ENCODE measurements at places on chromosomes 13 and 19.

- peak; percentile 57 for DNase-seq
These were observed at the start of gene GAMT for GRCh38 chr19:1401138-1401888. Gene GAMT, minus strand, starts transcription at chr19:1401542. Its CDS starts 66 bp downstream, at chr19:1401476.

DNA sequence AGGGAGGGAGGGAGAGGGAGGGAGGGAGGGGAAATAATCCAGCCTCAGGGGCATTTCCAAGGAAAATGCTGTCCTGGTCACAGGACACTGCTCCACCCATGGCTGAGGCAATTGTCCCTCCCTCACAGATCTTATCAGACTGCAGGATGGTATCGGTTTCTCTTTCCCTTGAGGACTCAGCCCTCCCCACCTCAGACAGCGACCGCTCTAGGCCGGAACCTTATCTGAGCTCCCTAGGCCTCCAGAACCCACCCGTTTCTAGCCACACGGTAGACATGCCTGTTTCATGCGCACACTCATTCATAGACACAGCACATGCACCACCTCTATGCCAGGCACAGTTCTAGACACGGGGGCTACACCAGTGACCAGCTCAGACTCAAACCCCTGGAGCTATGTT lies 10.0 kb upstream of the IZUMO2 start:
- peak; percentile 15 for DNase-seq

DNA sequence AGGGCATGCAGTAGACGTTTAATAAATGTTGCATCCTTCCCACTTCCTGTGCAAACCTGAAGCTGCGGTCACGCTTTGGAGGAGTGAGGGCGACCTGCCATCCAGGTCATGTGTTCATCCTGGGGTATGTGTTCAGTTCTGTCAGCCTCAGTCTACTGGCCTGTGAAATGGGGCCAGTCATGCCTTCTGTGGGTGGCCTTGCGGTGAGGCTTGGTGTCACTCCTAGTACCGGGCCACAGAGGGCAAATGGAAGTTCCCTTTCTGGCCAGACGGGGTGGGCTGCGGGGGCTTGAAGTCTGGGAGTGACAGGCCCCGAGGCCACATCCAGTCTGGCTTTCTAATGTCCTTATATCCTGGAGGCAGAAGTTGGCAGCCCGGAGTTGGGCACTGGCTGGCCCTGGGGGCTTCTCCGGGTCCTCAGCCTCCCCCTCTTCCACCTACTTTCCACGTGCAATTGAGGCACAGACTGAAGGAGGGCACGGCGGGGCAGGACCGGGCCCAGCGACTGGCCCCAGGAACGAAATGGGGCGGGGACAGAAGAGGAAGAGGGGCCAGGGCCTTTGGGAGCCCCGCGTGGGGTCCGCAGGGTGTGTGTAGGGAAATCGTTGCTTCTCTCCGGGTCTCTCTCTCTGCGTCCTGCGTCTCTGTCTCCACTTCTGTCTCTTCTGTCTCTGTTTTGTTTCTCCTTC lies 11.1 kb downstream of the PDE4A start:
- peak; percentile 29 for DNase-seq

- DNase-seq = no peak
These were observed 5.5 kb upstream of the RLN3 start for GRCh38 chr19:14022469-14022868.

DNA sequence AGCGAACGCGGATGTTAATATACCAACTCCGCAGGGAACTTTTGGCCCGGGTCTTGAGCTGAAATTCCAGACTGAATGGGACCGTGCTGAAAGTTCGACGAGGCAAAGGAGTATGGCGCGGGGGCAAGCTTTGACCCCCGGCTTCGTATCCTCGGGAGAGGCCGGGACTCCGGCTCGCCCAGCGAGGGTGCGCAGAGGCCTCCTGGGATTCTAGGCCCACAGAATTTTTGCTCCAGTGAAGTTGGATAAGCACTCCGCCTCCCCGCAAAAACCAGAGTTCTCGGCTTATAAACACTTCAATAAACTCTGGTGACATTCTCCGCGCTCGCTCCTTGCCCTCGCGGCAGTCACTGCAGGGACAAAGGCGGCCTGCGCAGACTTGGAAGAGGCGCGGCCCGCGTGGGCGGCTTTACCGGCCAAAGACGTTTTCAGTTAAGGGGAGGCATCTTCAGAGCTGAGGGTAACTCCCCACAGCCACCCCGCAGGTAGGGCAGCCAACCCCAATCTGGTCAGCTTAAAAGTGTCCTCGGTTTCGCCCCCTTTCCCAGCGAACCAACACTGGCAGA lies 112.6 kb downstream of the KCNRG start:
- DNase-seq = no peak

GRCh38 chr13:40814803-40815202 lies 25.4 kb downstream of the SLC25A15 start:
- DNase-seq = no peak

DNA sequence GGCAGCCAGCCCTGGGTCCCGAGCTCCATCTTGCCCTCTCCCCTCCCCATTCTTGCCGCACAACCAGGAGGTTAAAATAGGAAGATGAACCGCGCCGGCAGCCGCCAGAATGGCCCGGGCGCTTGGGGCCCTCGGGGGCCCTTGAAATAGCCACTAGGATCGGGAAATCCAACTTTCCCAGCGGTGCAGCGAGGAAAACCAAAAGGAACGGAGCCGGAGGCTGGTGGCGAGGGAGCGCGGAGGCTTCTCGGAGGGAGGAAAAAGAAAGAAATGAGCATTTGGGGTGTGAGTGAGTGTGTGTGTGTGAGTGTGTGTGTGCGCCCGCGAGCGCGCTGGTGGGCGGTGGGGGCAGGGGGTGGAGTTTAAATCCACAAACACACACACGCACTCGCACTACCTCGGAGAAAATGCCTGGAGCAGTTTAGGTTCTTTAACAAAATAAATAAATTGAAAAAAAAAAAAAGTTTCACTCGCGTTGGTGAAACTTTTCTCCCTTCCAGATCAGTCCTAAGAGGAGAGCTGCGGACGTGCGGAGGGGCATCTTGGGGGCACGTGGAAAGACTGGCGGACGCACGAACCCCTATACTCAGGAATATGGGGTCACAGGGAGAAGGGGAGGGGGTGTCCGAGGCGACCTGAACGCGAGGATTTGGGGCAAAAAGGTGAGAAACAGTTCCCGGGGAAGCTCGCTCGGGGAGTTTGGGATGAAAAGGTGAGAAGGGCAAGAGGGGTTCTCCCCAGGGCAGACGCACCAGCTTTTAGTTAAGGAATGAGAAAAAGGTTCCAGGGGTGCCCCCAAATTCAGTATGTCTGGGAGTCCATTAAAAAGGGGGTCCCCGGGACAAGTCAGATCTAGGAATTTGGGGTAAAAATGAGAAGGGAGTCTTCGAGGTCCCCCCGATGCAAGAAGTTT lies 1.3 kb downstream of the RFX2 start:
- peak; percentile 63 for DNase-seq

DNA sequence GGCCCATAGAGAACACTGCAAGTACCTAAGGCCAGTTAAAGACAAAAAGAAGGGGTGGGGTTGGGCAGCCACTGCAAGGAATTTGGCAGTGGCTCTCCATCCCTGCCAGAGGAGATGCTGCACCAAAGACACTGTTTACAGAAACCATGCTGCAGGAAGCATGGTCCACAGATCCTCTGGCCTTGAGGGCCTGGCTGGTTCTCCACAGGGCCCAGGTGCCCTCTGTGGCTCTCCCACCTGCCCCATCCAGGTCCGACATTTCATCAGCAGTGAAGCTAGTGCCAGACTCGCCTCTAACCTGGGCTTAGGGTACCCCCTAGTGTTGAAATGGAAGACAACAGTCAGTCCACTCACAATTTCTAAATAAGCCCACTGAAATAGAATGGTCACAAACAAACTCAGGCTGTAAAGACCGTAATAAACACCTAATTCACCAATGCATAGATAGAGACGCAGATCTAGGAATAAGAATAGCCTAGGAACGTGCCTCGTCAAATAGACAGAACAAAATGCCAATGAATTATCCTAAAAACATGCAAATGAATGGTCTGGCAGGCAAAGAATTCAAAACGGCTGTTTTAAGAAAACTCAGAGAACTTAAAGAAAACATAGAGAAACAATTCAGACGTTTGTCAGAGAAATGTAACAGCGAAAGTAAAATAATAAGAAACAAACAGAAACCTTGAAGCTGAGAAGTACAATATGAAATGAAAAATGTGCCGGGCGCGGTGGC lies 23.3 kb downstream of the LYPD4 start:
- DNase-seq = peak; percentile 14

DNA sequence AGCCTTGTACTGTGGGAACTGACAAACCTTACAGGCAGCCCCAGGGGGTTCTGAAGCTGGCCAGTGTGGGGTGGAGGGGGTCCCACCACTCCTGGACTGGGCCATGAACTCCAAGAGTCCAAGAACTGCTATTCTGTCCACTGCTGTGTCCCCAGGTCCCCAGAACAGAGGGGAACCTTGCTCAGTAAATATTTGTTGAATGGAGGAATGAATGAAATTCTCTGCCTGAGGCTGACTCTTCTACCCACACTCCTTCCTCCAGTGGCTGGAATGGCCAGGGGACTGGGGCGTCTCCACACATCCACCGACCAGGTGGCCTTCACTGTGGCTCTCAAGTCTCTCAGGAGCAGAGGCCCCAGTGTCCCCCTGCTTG lies 11.6 kb downstream of the WIZ start:
- no peak for DNase-seq

GRCh38 chr13:101140936-101141335 lies 275.4 kb downstream of the NALCN start:
- DNase-seq = no peak

- DNase-seq = no peak
These were observed 28.7 kb downstream of the CCDC122 start for GRCh38 chr13:43850873-43851272.

DNA sequence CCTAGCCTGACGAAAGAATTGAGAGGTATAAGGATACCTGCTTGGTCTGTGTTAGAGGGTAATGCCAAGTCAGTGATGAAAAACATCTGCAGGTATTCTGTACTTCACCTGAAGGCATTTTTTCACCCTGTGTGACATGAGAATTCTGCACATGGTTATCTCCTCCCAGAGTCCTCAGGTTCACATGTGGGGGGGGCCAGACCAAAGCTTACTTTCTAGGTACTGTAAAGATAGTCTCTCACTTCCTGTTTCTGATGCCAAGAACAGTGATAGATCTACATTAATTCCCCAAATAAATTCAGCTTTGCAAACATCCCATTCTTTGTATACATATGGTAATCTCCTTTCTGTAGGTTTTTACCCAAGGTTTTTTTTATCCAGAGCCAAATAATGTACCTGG lies 53.4 kb downstream of the GPC6 start:
- no peak for DNase-seq

DNA sequence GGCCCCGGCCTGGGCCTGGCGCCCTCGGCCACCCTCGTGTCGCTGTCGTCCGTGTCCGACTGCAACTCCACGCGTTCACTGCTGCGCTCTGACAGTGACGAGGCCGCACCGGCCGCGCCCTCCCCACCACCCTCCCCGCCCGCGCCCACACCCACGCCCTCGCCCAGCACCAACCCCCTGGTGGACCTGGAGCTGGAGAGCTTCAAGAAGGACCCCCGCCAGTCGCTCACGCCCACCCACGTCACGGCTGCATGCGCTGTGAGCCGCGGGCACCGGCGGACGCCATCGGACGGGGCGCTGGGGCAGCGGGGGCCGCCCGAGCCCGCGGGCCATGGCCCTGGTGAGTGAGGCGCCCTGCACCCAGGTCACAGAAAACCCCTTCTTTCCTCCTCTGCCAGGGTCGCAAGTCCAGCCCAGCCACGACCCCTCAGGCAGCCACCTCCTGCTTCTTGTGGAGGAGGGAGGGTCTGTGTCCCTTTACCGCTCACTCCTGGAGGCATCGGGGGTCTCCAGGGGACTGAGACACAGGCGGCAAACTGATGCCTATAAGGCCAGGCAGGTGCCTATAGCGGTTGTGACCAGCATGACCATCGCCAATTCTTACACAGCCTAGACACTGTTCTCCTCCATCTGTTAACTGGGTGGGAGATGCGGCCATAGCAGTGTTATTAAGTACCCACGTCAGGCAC lies 4.2 kb downstream of the TTC9B start:
- no peak for DNase-seq

- no peak for DNase-seq
These were observed 306.9 kb upstream of the KLHL1 start for GRCh38 chr13:70415136-70415535.

DNA sequence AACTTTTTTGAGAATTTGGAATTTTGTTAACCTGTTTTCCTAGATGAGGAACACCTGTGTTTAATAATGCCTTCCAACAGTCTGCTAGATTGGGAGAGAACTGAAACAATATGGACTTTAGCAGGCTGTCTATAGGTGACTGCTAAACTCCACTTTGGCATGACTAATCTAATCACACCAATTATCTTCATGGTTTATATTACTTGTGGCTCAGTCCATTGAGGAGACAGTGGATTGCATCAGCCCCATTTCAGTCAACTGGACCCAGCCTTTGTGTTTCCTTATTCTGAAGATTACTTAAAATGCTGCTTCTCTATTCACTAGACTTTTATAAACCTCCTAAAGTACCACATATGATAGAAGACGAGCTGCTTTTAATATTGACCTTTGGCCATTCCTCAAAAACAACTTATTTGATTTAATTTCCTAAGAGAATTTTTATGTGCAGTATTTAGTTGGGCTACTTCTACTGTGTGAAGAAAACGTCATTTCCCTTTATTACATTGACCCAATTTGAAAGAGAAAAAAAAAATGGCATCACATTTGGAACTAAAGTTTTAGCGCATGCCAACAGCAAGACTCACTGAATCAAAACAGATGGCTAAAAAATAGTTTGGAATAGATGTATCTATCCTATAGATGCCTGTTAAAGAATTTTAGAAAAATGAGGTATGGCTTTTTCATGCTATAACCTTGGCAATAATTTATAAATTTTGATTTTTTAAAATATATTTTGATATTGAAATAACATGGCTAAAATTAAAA lies 295.8 kb downstream of the NDFIP2 start:
- no peak for DNase-seq

- no peak for DNase-seq
These were observed 721.1 kb downstream of the EFNB2 start for GRCh38 chr13:105814219-105814901.

DNA sequence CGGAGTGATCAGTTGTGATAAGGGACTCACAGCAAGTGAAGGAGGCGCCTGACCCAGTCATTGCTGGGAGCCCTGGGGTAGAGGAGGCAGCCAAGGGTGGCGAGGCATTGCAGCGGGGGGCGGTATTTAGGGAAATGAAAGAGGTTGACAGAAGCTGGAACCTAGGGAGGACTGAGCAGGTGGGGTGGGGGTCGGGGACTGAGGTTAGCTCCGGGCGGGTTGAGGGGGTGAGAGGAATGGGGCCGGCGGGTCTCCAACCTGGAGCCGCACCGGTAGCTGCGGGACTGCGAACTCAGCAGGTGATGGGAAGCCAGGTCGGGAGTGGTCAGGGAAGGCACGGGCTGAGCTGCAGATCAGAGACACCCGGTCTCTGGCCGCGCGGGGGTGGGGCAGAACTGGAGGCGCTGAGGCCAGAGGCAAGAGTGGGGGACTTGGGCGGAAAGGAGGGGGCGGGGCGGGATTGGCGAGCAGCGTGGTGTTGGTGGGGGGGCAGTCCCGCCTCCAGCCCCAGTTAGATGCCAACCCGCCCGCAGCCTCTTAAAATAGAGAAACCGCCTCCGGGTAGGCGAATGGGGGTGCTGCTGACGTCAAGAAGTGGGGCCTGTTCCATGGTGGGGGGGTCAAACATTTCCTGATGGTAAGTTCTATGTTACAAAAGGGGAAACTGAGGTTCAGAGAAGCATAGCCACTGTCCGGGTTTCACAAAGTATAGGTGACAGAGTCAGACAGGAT lies 1.5 kb downstream of the MAST3 start:
- DNase-seq = peak; percentile 31

- no peak for DNase-seq
These were observed 293.5 kb downstream of the SPRY2 start for GRCh38 chr13:80047406-80047805.
